ENCODE measurements at places on chromosomes 12 and 14. TPM values are rescaled to one million over a fixed set of nuclear protein-coding genes. Genes with fewer than 3 reads are reported as not detected.

ADSS1 gene
- 5.4 TPM for total RNA-seq

GPR68 gene
- 1.7 TPM for total RNA-seq

OS9 gene
- total RNA-seq = 137 TPM

IL22 gene
- total RNA-seq = not detected

GZMB gene
- total RNA-seq = not detected

LMNTD1 gene
- total RNA-seq = 2.3 TPM

PTPN6 gene
- total RNA-seq = 6.1 TPM

AHNAK2 gene
- total RNA-seq = 14.5 TPM

MMP19 gene
- 4.3 TPM for total RNA-seq

INHBC gene
- total RNA-seq = not detected

LRRIQ1 gene
- total RNA-seq = 0.79 TPM

TMEM30B gene
- total RNA-seq = 9.3 TPM

SLC17A8 gene
- 0.95 TPM for total RNA-seq

TMEM63C gene
- total RNA-seq = 0.85 TPM

GPD1 gene
- total RNA-seq = 2.2 TPM

RIMBP2 gene
- 2.7 TPM for total RNA-seq

BMP4 gene
- 46.3 TPM for total RNA-seq

SYNDIG1L gene
- not detected for total RNA-seq

TAS2R7 gene
- total RNA-seq = not detected

AQP6 gene
- total RNA-seq = 0.26 TPM

PLEKHD1 gene
- 0.11 TPM for total RNA-seq

SERPINA10 gene
- total RNA-seq = not detected

ERP27 gene
- total RNA-seq = 27.3 TPM

WASHC3 gene
- total RNA-seq = 82.1 TPM

OTUB2 gene
- total RNA-seq = 2.0 TPM

HNF1A gene
- not detected for total RNA-seq

KCNK13 gene
- total RNA-seq = 0.32 TPM

OTOGL gene
- total RNA-seq = 4.5 TPM

KERA gene
- 1.1 TPM for total RNA-seq

SLC25A47 gene
- total RNA-seq = not detected

PHETA1 gene
- total RNA-seq = 2.5 TPM

OR4Q2 gene
- not detected for total RNA-seq

IRAK3 gene
- total RNA-seq = 40.3 TPM

GPR135 gene
- 9.7 TPM for total RNA-seq

CABP1 gene
- 4.9 TPM for total RNA-seq

RECQL gene
- total RNA-seq = 77.3 TPM

TSHR gene
- total RNA-seq = 1.1 TPM
